Type B pancreatic cell (in vitro differentiated cells): ENCODE measurements at places on chromosomes 12 and 14. TPM values are rescaled to one million over a fixed set of nuclear protein-coding genes. Genes with fewer than 3 reads are reported as not detected.

PLEKHH1 gene
- 25.3 and 40.0 TPM in 2 replicates for total RNA-seq

ZDHHC17 gene
- 20.1 and 42.5 TPM in 2 replicates for total RNA-seq

TMEM30B gene
- 12.2 and 25.3 TPM in 2 replicates for total RNA-seq

BMP4 gene
- total RNA-seq = 12.4 and 36.4 TPM in 2 replicates

RIC8B gene
- total RNA-seq = 9.8 and 22.1 TPM in 2 replicates

VDR gene
- 0.77 and 1.5 TPM in 2 replicates for total RNA-seq

DNA sequence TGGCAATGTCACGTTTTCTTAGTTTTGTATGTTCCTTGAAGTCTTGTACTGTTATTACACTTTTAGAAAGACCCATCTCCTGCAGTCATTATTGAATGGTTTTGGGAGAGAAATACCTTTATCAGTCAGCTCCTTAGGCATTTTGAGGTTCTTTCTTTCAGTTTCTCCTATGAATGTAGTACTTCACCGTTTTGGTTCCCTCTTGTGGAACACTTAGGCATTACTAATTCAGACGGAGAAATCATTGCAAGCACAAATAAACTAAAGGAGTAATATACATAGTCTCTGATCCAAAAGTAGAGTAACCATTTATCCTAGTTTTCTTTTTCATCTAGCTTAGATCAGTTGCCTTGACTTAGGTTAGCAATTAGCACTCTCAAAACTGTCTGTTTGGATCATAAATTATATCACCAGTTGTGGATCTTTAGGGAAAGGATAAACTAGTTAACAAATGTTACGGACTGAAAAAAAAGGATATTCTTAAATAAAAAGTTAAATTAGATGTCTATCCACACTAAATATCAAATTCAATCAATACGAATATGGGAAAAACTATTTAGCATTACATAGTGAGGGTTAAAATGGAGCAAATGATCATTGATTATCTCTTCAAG lies 1538.3 kb upstream of the SEL1L start:
- H3K27ac ChIP-seq = no peak overlapping the region
- peaks cover 4% of the 10 kb centered on the region for H3K4me1 ChIP-seq
- DNase-seq = no peak

DNA sequence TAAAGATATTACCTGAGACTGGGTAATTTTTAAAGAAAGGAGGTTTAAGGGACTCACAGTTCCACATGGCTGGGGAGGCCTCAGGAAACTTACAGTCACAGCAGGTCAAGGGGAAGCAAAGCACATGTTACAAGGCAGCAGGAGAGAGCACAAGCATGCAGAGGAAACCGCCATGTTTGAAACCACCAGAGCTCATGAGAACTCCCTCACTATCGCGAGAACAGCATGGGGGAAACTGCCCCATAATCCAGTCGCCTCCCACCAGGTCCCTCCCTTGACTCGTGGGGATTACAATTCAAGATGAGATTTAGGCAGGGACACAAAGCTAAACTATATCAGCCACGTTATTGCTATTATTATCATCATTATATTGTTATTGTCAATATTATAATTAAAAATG lies 138.7 kb downstream of the RIMBP2 start:
- no peaks in the 10 kb centered on the region for H3K4me1 ChIP-seq
- no peak for DNase-seq
- no peak overlapping the region for H3K4me3 ChIP-seq
- H3K27me3 ChIP-seq = no peaks in the 10 kb centered on the region
- no peak overlapping the region for H3K27ac ChIP-seq

- H3K4me1 ChIP-seq = no peaks in the 10 kb centered on the region
- H3K4me3 ChIP-seq = no peak overlapping the region
- no peaks in the 10 kb centered on the region for H3K27me3 ChIP-seq
- no peak for DNase-seq
These were observed 268.1 kb upstream of the RTL1 start for GRCh38 chr14:101171650-101172049.

DNA sequence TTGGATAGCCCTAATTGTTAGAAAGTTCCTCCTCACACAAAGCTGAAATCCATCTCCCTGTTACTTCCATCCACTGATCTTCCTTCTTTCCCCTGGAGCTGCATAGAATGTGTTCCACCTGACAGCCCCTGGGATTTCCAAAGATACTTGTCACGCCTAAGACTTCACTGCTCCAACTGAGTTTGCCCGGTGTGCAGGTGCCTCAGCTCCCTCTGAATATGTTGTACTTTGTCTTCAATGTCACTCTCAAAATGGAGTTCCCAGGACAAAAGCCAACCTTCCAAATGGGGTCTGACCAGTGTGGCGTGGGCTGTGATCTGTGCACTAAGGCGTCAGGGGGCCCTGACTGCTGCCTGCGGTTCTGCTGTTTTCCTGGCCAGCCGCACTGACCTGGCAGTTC lies 42.8 kb downstream of the CACNA2D4 start:
- H3K27me3 ChIP-seq = peaks cover 51% of the 10 kb centered on the region
- no peak overlapping the region for H3K27ac ChIP-seq

- no peak for DNase-seq
- no peaks in the 10 kb centered on the region for H3K27me3 ChIP-seq
- no peak overlapping the region for H3K4me3 ChIP-seq
- H3K36me3 ChIP-seq = peaks cover 4% of the 10 kb centered on the region
- H3K27ac ChIP-seq = no peak overlapping the region
These were observed 357.4 kb upstream of the PRICKLE1 start for GRCh38 chr12:42946871-42947381.

GRCh38 chr12:11553871-11554533 lies 95.5 kb upstream of the ETV6 start:
- peaks cover 11% of the 10 kb centered on the region for H3K4me1 ChIP-seq
- no peaks in the 10 kb centered on the region for H3K36me3 ChIP-seq
- no peak overlapping the region for H3K4me3 ChIP-seq
- DNase-seq = no peak
- H3K27me3 ChIP-seq = peaks cover 35% of the 10 kb centered on the region

DNA sequence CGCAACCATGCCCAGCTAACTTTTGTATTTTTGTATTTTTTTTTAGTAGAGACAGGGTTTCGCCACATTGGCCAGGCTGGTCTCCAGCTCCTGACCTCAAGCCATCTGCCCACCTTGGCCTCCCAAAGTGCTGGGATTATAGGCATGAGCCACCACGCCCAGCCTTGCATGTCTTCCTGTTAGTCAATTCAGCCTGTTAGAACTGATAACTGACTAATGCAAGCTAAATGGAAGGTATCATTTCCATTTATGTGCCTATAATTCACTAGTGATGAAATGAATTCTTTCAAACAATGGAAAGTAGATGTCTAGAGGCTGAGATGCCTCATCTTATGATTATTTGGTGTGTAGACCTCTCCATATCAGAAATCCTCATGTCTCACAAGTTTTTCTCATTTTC lies 37.3 kb upstream of the DIP2B start:
- no peaks in the 10 kb centered on the region for H3K4me1 ChIP-seq
- H3K4me3 ChIP-seq = no peak overlapping the region
- H3K27ac ChIP-seq = no peak overlapping the region
- H3K27me3 ChIP-seq = no peaks in the 10 kb centered on the region
- no peak for DNase-seq

DNA sequence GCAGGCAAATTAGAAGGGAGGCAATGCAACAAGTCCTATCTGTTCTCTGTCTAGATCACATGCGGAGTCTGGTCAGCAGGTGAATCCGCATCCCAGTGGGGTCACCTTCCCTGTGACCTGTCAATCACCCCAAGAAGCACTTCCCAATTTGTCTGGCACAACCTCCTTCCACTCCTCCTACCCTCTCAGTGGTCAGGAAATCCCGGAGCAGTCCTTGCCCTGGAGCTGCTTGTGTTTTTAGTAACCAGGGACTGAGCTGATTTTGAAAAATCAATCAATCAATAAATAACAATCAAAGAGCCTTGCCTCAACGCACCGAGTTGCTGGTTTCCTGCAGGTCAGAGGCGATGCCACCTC lies 572 bp upstream of the ACSS3 start:
- peaks cover 3% of the 10 kb centered on the region for H3K27me3 ChIP-seq
- H3K36me3 ChIP-seq = no peaks in the 10 kb centered on the region
- H3K27ac ChIP-seq = peak overlapping the region; percentile 35

- no peak overlapping the region for H3K4me3 ChIP-seq
- no peak overlapping the region for H3K27ac ChIP-seq
- H3K36me3 ChIP-seq = no peaks in the 10 kb centered on the region
- H3K27me3 ChIP-seq = peaks cover 7% of the 10 kb centered on the region
- DNase-seq = no peak
These were observed 4.7 kb upstream of the SLC2A13 start for GRCh38 chr12:40110586-40110985.

GRCh38 chr14:56797003-56797568 lies 13.2 kb downstream of the OTX2 start:
- H3K4me1 ChIP-seq = no peaks in the 10 kb centered on the region
- peaks cover 92% of the 10 kb centered on the region for H3K27me3 ChIP-seq
- H3K4me3 ChIP-seq = peak overlapping the region; percentile 73
- no peak overlapping the region for H3K27ac ChIP-seq

DNA sequence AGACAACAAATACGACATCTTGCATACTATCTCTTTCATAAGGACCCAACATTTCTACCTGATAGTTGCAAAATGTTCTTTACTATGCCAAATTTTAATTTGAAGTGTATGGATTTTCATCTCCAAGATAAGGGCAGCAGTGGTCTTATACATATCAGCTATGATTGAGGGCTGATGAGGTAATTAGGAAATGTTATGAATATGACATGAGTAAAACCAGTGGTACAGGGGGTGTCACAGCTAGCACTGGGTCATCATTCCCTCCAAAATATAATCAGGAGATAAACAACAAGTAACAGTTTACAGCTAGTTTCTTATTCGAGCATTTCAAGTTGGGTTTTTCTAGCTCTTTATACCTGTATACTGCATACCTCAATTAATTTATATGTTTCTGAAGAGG lies 35.0 kb downstream of the ATP2B1 start:
- DNase-seq = no peak
- no peak overlapping the region for H3K27ac ChIP-seq
- no peaks in the 10 kb centered on the region for H3K27me3 ChIP-seq
- peaks cover 28% of the 10 kb centered on the region for H3K4me1 ChIP-seq
- H3K4me3 ChIP-seq = no peak overlapping the region
